ENCODE measurements at places on chromosomes 5 and 9.

GRCh38 chr5:50794812-50795211 is 128.4 kb downstream of the PARP8 start:
- no peak for DNase-seq

DNA sequence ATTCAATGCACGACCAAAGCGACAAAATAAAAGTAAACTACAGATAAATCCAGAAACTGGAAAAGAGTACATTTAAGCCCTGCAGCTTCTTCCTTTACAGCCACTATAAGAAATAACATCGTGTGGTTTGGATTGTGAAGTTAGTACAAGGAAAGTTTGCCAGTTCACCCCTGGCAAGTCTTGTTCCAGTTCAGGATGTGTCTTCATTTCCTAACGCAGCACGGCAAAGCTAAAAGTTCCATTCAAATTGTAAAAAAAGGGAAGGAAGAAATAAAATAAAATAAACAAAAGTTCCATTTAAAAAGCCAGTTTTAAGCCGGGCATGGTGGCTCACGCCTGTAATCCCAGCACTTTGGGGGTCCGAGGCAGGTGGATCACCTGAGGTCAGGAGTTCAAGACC is 83.3 kb upstream of the RETREG1 start:
- DNase-seq, result no peak

- no peak for DNase-seq
These were observed 53.2 kb downstream of the NDST1 start for GRCh38 chr5:150561192-150561512.

GRCh38 chr5:20570486-20570885 is 582.5 kb upstream of the CDH18 start:
- no peak for DNase-seq

DNA sequence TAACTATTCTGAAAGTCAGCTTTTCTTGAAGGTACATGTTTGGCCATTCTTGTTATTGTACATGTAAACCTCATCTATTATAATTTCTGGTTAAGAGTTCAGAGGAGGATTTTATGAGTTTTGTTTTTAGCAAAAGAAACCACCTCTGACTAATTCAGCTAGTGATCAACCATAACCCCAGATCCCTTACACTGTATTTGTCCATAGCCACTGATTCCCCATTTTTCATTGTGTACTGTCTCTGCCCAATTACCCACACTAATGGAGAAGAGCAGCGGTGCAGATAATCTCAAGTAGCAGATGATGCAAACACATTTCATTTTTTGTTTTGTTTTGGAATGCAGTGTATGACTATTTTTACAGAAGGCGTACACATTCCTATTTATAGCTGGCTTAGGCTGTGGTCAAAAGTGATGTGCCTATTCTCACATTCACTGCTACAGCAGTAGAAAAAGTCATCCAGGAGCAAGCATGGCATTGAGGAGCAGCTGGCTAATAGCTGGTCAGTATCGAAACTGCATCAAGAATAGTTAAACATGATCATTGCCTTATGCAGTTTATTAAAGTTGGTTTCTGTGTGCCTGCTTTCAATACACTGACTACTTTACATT is 988.3 kb downstream of the DTWD2 start:
- DNase-seq, result no peak

DNA sequence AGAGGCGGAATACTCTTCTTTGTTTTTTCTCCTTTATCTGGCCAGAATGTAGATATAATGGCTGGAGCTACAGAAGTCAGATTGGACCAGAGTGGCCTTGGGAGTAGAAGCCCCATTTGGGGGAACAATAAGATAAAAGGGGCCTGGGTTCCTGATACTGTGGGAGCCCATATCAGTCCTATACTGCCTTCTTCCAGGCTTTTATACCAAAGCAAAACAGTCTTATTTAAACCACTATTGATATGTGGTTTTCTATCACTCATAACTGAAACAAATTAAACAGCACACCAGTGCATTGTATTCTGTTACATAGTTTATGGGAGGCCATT is 14.3 kb downstream of the SPAAR start:
- DNase-seq, result no peak

- no peak for DNase-seq
These were observed 1.8 kb upstream of the ASB6 start for GRCh38 chr9:129643706-129644105.

DNA sequence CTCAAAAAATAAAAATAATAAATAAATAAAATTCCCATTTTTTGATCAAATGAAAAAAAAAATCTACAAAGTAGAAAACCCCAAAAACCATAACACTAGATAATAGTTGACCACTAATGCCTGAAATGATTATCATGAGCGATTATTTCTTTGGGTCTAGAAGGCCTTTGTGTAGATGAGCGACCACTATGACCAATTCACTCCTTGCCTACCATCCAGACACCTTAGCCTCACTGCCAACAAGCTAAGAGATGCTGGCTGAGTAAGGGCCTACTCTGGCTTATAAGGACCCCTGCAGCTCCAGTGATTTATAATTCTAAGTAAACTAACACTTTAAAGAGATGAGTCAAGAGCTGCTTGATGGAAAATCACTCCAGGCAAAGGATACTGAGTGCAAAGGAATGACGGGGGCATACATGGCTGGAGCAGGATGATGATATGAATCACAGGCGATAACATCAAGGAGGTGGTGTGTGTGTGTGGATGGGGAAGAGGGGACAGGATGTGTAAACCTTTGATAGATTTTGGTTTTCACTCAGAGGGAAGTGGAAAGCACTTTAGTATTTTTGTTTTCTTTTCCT is 4.8 kb upstream of the F2RL1 start:
- DNase-seq, result no peak

DNA sequence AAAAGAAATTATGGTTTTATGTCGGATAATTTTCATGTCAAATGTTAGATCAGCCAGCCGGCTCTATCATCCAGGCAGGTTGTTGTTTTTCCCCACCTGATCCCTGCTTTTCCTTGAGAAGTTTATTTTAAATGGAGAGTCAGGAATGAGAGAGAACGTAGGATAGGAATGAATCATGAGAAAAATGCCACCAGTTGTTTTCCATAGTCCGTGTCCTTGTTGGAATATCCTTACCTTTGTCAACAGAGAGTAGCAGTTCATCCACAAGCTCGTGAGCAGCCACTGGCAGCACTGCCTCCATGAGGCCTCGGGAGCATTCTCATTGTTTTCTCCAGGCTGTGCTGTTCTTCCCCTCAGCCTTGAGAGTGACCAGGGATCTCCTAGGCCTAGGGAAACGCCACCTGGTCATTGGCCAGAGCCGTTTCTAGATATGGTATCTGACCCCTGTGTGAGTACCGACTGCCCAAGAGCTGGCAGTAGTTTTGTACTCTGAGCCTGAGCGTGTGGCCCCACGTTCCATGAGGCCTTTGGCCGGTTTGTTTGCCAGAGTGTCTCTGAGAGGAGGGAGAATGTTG is 293.3 kb downstream of the FANCC start:
- no peak for DNase-seq

DNA sequence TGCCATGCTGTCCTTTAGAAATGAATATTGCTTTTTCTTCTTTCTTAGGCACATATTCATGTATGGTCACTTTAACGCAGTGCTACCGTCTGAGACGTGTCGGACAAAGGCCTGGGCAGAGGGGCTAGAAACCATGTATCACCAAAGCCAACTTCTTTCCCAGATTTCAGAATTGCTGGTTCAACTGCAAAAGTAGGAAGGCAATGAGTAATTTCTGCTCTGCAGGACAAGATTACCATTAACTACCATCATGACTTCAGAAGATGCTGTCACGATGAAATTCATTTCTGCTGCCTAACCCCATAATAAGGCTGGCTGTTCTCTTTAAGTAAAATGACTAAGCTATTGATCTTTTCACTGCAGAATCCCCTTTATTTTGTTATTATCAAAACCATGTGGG is 306.7 kb downstream of the PDE4D start:
- no peak for DNase-seq

Measured in Peyer's patch (tissue), 4 donors.